ENCODE measurements at places on chromosomes 6 and 20.

- peak; percentile 42 for DNase-seq
Measured at GRCh38 chr6:97850458-97851212, 567.6 kb upstream of the MMS22L start.

DNA sequence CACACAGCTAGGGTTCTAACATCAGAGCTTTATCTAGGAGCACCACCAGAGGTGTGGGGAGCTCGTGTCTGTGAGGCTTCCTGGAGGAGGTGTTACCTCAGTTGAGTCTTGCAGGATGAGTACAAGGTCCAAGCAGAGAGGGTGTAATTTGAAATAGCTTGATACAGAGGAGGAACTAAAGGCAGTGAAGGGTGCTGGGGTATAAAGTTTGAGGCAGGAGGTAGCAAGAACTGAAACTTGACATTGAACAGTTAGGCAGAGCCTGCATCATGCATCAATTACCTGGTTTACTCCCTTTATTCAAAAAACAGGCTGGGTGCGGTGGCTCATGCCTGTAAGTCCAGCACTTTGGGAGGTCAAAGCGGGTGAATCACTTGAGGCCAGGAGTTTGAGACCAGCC, 241.2 kb downstream of the UST start:
- DNase-seq, result no peak

DNA sequence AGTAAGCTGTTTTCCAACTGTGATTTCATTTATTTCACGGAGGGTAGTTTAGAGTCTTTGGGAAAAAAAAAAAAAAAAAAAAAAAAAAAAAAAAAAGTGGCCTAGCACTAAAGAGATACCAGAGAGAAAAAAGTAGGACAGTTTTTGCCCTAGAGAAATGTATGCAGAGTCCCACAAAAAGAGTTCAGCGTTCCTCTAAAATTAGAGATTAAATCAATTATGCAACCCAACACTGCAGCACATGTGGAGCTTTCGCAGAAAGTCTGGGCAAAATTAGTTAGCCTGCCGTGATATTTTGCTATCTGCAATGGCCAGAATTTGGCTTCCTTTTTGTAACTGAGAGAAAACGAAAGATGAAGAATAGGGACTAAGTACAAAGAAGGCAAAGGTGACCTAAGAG, 309.8 kb downstream of the PKHD1 start:
- no peak for DNase-seq

DNA sequence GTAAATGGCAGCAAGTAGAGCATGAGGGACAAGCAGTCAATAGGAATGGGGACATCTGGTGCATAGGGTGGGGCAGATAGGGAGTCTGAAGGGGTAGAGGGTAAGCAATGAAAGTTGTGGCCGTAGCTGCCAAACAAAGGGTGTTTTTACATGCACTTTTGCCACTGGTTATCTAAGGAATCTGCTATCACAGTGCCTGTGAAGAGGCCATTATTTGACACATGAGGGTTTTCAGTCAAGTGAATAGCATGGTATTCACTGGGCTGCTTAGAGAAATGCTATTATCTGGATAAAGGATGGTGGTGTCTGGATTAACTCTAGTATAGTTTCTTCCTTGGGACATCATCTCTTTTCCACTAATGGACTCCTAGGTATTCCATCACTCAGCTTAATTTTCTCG, 118.2 kb downstream of the CARMIL1 start:
- DNase-seq, result no peak

DNA sequence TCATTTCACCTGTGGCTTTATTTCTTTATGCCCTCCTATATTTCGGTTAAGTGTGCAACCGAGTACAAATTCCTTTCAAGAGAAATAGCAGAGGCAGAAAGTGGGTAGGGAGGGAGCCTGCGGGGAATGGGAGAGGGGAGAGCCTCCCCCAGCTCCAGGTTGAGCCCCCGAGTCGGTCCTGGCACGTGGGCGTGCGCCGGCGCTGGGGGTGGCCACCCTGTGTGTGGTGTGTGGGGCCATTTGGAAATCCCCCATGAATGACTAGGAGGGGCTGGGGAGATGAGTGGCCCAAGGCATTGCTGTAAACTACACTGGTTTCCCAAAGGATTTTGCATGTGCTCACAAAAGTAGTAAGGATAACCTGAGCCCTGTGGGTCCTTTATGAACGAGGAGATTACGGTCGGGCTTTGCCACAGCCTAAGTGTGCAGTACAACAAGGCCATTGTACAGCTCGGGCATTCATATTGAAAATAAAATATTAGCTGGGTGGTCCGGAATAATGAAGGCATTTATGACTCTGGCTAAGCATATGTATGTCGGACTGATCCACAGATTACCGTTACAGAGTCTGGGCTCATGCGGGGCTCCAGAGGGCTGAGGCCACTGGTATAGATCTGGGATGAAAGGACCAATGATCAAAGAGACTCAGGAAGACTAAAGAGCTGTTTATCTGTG, 84.5 kb upstream of the RALGAPA2 start:
- no peak for DNase-seq

- no peak for DNase-seq
Measured at GRCh38 chr6:136994782-136995181, 50.0 kb downstream of the IL20RA start.

DNA sequence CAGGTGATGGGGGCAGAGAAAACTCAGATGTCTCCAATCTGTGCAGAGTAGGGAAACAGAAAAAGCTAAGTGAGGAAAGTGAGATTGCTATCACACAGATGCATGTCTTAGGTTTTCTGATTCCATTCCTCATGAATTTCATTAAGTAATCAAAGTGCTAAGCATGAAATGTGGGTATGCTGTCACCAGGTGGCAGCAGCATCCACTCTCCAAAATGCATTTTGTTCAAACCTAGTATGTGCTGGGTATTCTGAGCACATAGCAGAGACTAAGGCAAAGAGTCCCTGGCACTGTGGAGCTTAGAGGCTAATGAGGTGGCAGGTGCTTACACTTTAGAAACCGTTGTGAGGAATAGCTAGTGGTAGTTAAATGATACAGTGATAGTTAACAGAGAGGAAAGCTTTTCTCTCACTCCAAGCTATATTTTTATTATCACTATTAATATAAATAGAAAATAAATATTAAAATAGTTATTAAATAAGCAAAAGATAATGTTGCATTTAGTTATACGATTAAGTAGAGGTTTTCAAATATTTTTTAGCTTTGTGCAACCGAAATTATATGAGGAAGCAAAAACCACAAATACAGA, 179.5 kb downstream of the CDH26 start:
- peak; percentile 35 for DNase-seq

- no peak for DNase-seq
Measured at GRCh38 chr6:157879873-157880254, 56.8 kb downstream of the SNX9 start.

- no peak for DNase-seq
Measured at GRCh38 chr6:160795721-160796120, 93.7 kb downstream of the PLG start.

DNA sequence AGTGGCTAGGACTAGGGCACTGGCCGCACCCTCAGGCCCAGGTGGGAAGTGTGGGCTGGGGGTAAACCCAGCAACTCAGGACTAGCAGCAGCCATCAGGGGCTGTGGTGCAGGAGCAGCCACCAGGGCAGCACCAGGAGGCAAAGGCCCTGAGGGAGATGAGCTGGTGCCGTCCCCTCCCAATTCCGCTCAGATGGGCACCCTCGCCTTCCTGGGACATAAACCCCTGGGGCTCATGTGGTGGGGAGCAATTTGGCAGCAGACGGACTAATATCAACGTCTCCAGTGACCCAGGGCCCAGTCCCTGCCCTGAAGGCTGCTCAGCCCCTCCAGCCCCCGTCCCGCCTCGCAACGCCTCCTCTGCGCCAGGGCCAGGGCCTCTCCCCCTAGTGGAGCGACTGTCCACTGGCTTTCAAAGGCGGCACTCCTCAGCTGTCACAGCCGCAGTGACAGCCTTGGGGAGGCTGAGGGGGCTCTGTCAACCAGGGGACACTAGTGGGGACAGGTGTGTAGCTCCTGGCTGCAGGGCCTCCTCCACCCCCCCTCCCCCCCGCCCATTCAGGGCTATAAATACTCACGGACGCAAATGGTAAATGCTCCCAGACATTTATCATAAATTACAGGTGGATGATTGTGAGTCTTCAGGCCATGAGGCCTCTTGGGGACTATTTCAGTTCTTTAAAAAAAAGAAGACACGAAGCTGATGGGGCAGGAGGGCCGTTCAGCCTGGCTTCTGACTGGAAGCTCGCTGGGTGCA, 349.9 kb downstream of the ZFAND3 start:
- DNase-seq, result no peak

Data from GM03348 (cell line).